Stimulated activated memory B cell treated with anti-CD40 and anti-IgM and Interleukin-4, amounts not matched to agents 10 μg/mL and 1 μg/mL and 100 μg/mL, for 72 hours (primary cell): ENCODE measurements at places on chromosomes 12 and 14.
A peak's percentile ranks its signal among the peaks of the same experiment; 100 is the strongest.

DNA sequence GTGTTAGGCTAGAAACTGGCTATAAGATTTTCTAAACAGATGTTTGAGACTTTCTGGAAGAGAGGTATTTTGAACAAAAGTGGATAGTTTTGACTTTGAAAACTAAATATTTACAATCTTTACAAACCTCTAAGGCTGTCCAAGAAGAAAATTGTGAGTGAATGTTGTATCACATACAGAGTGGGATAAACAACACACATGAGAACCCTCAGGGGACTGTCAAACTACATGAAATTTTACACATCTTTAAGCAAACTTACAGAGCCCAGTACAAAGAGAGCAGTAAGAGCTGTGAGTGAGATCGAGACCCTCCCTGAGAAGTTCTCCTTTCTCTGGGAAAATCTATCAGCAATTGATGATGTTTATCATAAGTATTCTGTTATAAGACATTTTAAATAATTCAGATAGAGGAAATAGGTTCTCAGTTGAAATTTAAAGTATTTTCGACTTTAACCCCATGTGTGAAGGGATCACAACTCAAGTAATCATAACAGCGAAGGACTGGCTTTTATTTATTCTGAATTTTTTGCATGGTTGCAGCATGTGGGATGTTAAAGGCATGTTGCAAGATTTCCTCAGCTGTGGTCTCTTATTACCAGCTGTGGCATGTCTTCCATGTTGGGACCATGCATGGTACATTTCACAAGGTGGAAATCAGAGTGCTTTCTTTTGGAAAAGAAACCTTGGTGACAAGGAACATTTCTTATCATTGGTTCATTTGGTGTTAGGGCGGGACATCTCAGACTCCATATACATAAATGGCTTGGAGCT, 264.0 kb upstream of the PRICKLE1 start:
- ATAC-seq = no peak

- ATAC-seq = peak; percentile 75
Measured at GRCh38 chr12:120971299-120972180, 6.8 kb upstream of the HNF1A start.

DNA sequence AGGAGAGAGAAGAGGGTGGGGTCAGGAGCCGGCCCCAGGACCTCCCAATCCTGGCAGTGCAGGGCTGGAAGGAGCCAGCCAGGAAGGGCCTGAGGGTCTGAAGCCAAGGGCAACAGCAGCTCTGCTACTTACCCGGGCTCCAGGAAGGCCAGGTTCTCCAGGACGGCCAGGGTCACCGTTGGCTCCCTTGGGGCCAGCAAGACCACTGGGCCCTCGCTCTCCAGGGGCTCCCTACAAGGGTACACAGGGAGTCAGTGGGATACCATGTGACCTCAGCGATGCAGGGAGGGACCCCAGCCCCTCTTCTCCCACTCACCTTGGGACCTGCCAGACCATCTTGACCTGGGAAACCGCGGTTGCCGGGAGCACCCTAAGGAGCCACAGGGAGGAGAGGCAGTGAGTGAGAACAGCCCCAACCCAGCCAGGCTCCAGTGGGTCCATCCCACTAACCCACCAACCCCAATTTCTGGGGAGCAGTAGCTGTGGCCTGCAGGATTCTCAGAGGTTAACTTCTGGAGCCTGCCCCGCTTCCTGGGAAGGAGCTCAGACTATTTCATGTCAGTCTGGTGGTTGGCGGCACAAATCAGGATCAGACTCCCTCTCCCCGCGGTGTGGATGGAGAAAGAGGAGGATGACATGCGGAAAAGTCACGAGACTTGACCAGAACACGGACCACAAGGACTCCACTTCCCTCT, 18.5 kb downstream of the COL2A1 start:
- ATAC-seq = no peak

- no peak for ATAC-seq
Measured at GRCh38 chr12:115973968-115974724, 303.3 kb downstream of the MED13L start.

GRCh38 chr12:71521125-71521524, 81.5 kb downstream of the LGR5 start:
- ATAC-seq = no peak

DNA sequence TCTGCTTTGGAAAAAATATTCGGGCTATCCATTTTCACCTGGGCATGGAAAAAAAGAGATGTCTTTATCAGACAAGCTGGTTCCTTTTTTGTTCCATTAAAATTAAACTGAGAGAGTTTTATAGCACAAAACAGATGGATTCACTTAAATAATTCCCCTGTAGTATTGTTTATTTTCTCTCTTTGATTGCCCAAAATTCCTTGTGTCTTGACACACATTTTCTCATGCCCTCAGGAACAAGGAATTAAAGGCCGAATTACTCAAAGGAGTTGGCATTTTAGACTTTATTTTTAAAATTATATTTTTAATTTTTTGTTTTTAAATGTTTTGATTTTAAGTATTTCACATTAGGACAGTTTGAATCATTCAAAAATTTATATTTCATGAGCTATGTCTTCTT, 69.6 kb upstream of the SLCO1C1 start:
- no peak for ATAC-seq

DNA sequence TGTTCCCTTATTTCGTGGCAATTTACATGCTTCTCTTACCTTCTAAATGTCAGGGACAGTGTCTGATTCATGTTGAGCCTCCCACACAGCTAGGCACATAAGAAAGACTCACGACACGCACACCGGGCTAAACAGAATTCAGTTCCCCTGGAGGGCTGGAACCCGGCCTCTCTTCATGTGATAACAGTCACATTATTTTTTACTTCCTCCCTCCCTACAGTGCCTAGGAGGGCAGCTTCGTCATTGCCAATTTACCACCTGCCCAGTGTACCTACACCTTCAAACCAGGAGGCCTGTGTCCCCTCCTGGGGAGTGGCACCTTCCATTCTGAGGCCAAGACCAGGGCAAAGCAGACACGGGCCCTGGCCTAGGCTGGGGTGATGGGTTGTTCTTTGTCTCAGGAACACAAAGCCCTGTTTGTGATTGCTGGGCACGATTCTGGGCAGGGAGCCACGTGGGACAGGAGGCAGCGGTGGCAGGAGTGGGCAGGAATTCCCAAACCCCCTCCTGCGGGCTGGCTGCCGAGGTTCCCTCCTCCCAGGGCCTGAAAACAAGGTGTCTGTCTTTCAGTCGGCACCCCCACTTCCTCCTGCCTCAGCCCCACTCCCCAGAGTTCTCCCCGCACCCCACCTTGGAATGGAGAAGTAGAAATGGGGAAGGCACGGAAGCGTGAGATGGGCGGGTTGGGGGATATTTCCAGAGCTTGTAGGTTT, 6.8 kb upstream of the RASAL1 start:
- ATAC-seq = peak; percentile 91

DNA sequence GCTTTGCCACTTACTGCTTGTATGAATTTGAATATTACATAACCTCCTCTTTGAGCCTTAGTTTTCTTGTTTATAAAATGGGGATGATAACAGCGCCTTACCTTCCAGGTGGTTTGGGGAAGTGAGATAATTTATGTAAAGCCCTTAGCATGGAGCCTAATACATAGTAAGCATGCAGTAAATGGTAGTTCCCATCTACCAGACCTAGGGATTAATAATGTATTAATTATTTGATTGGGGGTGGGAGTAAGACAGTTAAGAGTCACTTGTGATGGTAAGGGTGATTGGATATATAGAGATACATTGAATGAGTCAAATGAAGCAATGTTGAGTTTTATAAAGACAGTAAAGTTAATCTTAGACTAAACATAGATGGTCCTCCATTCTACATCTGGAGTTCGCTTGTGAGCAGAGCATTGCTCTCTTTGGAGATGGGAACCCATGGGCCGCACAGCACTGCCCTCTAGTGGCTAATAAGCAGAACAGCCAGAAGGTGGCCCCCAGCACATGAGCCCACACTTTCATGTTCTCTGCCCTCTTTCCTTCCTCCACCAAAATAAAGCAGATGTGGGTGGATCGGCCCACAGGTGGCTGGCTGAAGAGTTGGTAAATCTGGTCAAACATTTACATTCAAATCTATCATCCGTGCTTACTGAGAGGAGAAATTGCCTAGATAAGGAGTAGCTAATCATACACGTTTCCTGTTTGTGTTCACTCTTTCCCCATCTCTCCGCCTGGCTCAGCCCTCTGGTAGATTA, 26.5 kb upstream of the TAMALIN start:
- peak; percentile 87 for ATAC-seq

- ATAC-seq = no peak
Measured at GRCh38 chr12:78018171-78018910, 187.6 kb downstream of the NAV3 start.

DNA sequence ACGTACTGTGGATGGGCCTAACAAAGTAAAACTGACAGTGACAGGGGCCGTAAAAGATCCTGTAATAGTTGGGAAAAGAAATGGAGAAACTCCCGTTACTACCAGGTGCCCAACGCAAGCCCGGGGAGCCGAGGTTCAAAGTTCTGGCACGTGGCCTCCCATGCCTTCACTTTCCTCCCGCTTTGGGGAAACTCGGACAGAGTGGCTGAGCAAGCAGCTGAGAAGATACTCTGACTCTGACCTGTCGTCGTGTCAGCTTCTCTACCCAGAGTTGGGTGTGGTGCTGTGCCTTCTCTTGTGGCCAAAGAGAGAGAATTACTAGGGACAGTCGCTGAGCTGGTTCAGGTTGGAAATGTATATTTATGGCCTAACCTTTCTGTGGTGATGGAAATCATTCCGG, 1.7 kb downstream of the B4GALNT3 start:
- ATAC-seq = no peak

GRCh38 chr12:42660117-42660516, 70.6 kb upstream of the PRICKLE1 start:
- ATAC-seq = no peak

DNA sequence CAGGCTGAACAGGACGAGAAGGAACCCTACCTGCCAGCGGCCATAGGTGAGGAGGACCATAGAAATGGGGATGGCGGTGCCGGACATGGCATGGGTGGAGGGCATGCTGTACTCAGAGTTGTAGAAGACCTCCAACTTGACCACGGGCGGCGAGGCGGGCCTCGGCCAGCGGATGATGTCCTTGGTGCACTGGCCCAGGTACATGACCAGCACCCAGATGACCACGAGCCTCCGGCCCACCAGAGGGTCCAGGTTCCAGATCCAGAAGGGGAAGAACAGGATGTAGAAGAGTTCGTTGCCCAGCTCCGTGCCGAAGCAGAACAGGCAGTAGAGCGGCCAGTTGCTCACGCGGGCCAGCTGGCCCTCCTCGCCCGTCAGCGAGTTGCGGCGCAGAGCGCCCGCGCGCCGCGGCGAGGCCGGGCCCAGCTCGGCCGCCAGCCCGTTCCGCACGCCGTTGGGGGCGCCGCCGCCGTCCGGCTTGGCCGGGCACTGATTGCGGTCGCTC, 582 bp downstream of the SGPP1 start:
- peak; percentile 54 for ATAC-seq

DNA sequence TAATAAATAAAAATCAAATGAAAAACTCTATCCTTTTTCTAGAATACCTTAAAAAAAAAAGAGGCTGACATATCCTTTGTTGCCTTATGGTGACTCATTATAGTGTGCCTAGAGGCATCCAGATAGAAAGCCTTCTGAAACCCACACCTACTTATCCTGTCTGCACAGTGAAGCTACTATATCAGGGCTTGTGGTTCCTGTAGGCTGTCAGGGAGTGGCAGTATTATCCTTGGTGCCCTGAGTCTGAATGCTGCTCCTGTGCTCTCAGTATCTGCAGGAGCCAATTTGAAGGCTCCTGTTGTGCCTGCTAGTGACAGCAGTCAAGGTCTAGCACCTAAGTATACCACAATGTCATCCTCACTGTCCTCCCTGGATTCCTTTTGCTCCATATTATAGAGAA, 168.4 kb upstream of the AVPR1A start:
- no peak for ATAC-seq

GRCh38 chr12:67506739-67507138, 141.8 kb upstream of the DYRK2 start:
- no peak for ATAC-seq

- ATAC-seq = no peak
Measured at GRCh38 chr12:77723308-77723707, 107.4 kb upstream of the NAV3 start.

DNA sequence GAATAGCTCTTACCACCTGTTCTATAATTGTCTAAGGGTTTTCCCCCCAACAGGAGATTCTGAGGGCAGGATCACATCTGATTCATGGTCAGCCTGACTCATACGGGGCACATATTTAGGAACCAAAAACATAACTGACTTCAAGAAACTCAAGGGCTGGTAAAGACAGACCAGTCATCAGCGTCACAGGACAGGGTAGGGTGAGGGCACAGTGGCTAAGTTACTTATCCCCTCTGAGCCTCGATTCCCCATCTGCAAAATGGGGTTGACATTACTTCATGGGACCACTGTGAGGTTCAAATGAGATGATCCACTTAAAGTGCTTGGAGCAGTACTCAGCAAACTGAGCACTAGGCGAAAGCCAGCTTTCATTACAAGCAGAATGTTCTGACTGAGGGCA, 606 bp downstream of the CINP start:
- ATAC-seq = peak; percentile 90

GRCh38 chr14:89858089-89858488, 96.4 kb downstream of the EFCAB11 start:
- no peak for ATAC-seq

DNA sequence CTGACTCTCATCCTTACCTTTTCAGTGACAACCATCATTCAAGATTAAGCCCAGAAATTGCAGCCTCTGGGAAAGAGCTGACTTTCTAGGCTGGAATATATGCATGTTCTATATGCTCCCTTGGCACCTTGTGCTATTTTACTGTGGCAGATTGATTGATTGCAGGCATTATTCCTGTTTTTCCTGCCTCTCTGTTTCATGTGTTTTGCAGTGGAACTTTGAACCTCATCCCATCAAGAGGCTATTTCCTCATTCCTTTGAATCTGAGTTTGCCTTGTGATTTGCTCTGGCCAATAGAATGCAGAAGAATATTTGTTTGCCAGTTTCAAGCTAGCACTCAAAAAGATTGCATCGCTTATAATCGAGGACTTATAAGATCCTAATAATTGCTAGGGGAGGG, 174.8 kb upstream of the DCN start:
- no peak for ATAC-seq

DNA sequence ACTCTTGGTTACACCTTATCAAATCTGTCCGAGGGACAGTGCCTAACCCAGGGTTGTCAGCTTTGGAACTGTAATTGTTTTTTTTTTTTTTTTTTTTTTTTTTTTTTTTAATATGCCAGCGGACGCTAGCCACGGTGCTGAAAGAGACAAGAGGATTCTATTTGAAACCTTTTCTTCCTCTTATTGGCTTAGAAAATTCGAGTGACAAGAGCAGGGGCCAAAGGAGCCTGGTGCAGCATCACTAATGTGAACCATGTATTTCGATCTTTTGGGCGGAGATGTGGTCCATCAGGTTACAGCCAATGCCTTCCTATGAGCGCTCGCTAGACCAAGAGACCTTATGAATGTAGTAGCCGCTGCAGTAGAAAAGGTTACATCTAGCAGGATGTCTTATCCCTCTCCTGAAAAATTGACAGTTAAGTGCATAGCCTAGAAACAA, 922 bp downstream of the PTPRR start:
- ATAC-seq = no peak
